ENCODE measurements at places on chromosomes 1 and 21.

DNA sequence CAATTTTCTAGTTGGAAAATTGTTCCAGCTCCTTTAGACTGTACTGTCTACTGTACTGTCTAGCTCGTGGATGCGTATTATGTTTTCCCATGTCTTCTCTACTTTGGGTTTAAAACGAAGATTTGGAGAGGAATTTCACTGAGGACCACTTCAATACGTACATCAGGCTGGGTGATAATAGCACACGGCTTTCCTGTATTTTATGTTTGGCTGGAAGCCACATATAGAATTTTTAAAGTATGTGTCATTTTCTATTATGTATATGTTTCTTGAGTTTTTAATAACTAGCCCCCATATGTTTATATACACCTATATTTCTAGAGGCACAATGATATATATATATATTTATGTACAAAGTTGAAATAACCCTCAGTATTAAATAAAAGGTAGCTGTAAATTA lies 226.4 kb downstream of the GREM2 start:
- DNase-seq, result no peak

DNA sequence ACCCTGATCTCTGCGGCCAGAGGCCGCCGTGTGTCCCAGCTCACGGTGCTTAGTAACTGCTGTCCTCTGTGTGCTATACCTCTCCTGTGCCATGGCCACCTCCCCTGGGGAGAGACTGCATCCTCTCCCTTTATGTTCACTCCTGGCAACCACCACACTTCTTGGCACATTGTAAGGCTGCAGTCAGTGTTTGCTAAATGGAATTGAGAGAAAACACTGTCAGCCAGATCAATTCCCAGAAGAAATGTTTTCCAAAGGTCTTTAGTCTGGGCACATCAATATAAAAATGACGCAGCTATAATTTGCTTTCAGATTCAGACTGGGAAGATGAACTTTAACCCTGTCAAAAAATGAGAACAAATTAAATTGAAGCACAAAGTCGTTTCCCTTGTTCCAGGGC lies 96.8 kb downstream of the BEND5 start:
- DNase-seq, result no peak

DNA sequence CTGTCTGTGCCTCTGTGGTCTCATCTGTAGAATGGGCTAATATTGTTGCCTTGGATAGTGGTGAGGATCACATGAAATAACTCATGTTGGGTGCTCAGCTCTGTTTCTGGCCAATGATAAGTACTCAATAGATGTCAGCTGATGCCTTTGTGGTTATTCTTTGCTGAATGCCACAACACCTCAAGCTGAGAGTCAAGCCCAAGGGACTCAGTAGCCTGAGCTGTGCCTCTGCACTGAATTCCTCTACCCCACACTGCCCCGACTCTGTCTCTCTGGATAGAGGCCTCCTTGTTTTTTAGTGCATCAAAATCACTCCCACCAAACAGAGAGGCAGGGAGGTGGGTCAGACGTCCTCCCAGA lies 196.1 kb upstream of the VAMP3 start:
- DNase-seq, result no peak

DNA sequence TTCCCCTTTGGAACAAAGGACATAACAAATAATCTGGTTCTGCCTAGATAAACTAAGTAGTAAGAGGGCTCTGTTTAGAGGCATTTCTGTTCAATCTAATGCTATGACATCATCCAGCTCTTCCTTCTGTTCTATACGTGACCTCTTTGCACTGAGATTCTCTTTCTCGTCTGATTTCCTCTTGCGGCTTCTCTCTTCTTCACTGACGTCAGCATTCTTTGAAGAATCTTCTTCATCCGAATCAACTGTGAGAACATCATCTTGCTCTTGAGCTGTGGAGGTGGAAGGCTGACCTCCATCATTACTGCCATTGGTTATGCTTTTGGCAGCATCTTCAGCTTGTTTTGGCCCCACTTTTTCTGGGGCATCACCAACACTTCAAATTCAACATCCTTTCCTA lies 130.4 kb downstream of the HS2ST1 start:
- DNase-seq, result no peak

DNA sequence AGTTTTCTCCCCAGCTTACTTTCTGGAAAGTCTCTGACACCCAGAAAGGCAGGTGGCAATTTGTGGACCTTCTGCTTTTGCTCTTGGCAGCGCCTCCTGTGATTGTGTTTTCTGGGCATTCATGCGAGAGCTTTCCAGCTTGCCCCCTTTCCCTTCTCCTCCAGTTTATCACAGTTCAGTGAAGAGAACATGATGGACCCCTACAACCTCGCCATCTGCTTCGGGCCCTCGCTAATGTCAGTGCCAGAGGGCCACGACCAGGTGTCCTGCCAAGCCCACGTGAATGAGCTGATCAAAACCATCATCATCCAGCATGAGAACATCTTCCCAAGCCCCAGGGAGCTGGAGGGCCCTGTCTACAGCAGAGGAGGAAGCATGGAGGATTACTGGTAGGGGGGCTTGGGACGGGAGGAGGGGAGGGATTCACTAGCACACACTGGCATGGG lies 24.3 kb upstream of the IKBKE start:
- no peak for DNase-seq

GRCh38 chr1:21392587-21393263 lies 47.2 kb upstream of the NBPF3 start:
- no peak for DNase-seq

All from AML-193 (cell line).